ENCODE measurements at places on chromosomes 12 and 14.

GRCh38 chr12:108117163-108117849 is 11.8 kb upstream of the WSCD2 start:
- DNase-seq, result no peak

DNA sequence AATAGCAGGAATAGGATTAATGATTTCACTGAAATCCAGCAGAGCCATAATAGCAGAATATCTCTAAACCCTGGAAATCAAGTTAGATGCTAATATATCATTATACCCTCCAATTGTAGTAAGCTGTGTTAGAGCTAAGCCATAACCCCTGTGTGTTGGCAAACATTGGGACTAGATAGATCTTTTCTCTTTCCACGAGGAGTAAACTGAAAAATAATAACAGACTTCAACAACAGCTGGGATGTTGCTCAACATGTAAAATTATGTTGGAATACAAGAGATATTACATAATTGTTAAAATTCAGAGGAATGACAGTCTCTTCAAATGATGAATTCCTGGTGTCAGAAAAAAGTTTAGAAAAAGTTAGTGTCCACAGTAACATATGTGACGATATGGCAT is 383.8 kb downstream of the SNAPC1 start:
- DNase-seq, result no peak

DNA sequence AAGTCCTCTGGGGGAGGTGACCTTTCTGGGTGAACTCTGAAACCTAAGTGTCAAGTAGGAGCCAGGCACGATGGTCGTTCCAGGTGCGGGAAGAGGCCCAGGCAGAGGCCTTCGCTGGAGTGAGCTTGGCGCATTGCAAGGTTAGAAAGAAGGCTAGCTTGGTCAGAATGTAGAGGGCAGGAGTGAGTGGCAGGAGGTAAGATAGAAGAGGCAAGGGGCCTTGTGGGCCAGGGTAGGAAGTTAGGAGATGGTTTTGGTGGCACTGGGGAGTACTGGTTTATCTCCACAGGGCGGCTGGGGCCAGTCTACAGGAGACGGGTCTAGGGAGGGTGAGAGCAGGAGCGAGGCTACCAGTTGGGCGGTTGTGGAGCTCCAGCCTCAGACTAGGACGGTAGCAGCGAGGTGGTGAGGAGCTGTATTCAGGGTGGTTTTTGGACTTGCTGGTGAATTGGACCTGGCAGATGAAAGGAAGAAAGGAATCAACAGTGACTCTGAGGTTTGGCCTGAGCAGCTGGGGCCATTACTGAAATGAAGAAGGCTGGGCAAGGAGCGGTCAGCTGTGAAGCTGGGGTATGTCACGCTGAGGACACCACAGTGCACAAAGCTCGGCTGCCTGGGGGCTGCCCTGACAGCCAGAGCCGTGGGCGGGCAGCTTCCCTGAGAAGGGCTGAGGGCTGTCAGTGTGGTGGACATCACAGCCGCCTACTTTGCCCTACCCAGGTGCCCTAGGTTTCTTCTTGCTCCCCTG is 9.0 kb downstream of the MLXIP start:
- DNase-seq, result no peak

DNA sequence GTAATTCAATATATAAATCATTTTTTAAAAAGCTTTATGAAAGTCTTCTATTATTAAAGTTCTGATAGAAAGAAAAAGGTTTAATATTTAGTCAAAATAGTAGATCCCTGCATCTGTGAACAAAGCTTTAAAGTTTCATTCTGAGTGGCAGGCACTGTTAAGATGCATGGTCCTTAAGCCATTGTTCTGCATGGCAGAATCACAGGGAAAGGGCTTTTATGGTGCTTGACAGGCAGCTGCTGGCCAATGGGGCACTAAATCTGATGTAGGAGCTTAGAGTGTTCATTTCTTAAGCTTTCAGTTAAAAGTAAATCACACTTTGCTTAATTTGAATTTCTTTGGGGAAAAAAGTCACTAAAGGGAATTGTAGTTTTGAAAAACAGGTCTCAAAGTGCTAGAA is 148.2 kb downstream of the PLEKHA5 start:
- DNase-seq, result no peak

DNA sequence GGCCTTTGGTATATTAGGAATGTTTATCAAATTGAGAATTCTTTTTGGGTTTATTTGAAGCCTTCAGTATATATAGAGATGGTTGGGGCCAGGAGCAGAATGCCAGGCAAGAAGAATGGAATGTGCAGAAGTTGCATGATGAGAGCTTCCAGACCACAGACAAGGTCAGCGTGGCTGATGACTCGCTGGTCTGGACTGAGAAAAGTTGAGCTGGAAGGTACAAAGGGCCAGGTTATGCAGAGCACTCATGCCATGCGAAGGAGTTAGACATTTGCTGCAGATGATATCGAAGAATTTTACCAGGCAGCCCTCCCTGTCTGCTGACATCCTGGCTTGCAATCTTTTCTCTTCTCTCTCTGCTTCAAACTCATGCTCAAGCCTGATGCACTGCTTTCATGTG is 196.2 kb upstream of the ARHGAP5 start:
- no peak for DNase-seq

DNA sequence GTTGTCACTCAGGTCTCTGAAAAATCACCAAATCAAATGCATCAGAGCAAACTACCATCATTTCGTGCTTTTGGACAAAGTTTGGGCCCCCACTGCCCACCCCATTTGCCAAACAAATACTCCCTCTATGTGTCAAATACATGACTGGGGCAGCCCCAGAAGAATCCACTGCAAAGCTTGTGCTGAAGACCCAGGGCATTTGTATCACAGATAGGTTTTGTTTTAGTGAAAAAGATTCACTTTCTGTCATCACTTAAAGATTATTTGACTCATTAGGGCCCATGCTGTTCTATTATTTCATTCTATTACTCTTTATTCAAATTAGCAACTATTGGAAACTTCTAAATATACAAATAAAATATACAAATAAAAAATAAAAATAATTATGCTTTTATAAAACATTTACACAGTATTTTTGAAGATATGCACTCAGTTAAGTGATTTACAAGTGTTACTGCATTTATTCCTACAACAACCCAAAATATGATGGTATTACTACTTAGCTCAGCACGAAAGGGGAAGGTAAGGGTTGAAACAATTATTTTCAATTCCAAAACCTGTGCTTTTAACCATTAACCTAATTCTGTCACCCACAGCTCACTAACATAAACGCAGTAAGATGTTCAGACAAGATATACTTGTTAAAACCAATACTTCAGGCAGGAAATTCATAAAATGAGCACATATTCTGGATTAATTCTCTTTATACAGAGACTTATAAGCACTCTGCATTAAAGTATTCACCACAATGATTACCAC is 36.5 kb downstream of the LRIG3 start:
- DNase-seq, result no peak

GRCh38 chr12:123056053-123056452 is 75.6 kb downstream of the ARL6IP4 start:
- DNase-seq, result no peak

- DNase-seq, result no peak
Observed at GRCh38 chr14:101289230-101289690, 272.0 kb upstream of the DIO3 start.

DNA sequence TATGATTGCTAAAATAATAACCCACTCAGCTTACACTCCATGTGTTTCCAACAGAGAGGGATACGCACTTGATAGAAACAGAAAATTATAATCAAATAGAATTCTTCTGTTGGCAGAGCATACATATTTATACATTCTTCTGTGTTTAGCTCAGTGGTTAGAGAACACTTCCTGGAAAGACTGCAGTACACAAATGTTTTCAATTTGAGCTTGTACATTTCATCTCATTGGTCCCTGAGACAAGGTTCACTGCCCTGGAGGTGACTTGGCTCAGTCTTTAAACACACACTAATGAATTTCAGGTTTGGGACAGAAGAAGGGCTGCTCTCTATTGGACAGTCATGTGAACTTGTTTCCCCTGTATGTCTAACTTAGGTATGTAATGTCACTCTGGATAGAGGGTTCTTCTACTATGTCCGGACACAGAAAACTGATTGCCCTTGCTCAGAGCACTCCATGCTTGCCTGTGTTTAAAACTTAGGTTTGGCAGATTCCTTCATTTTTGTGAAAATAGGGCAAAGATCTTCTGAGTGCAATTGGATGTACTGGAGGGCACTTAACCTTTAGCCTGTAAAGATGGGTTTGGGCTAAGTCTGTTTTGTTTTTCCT is 22.9 kb downstream of the PROX2 start:
- DNase-seq, result no peak

DNA sequence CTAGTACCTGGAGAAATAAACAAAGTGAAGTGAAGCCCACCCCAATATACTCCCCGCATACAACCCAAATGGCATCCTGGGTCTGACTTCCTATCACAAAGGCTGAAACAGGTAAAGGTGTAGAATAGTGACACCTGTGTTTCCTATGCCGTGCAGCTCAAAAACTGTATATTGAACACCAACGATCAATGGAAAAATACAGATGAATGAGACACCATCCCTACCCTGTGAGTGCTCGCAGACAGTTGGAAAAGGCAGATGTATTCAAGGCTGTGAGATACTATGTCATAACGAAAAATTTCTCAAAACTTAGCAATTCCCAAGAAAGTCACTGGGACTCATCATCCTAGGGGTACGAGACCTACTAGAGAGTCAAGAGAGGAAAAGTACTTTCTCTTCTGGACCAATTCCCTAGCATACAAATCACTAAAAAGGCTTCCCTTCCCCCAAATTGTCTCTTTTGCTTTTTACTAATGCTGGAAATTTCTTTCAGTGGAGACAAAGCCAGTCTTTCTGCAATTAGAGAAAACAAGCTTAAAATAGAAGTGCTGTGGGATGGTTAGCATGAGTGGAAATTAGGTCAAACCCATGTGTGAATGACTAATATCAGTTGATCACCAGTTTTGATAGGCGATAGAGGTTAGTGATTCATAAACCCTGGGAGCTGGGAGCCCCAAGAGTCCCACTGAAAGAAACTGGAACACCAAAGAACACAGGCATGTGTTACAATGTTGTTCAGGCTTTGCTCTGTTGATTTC is 249.7 kb downstream of the SPTSSA start:
- no peak for DNase-seq

- no peak for DNase-seq
Observed at GRCh38 chr12:63752841-63753240, 26.9 kb upstream of the RXYLT1 start.

DNA sequence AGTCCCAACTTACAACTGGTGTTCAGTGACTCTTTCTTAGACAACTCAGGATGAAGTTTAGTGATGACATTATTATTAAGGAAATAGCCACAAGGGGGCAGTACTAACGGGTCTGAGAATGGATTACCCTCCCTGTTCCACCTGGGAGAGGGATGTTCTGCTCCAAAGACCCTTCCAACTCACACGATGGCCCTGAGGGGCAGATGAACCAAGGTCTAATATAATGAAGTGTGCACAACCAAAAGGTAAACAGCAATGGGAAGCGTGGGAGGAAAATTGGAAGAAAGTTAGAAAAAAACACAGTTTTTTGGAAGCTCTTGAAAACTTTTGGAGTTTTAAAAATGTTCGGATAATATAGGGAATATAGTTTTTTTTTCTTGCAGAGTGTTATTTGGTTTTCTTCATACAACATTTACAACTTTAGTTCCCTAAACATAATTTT is 24.0 kb downstream of the FGF6 start:
- DNase-seq, result no peak

- DNase-seq, result no peak
Observed at GRCh38 chr12:120267736-120268135, 2.2 kb upstream of the PXN start.

DNA sequence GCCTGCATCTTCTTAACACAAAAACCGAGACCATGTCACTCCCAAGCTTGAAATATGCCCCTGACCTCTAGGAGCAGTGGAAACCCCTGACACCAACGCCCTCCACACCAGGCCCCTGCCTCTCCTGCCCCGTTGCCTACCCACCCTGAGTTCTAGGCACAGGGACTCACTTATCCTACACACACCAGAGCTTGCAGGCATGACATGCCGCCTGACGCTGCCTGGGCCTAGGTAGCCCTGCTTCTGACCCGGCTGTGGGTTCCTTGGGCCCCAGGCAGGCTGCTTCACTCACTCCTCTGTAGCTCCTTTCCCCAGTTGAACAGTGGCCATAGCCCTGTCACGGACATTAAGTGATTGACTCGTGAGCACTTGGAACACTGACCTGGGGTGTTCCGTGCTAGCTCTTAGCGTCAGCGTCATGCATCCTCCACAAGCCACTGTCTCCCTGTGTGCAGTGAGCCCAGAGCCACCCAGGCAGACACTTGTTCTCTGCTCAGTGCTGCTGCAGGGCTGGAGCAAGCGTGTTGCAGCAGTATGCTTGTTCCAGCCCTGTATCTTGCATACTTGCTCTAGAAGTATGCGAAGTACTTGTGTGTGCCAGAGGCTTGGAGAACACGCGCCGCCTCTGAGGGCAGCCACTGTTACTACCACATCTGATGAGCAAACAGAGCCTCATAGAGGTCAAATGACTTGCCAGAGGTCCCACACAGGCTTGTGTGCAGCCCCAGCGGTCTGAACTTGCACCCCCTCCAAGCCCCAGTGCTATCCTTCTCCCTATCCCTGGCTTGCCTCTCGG is 15.6 kb downstream of the OTUB2 start:
- DNase-seq, result no peak

GRCh38 chr12:124094733-124095132 is 121.7 kb downstream of the ZNF664 start:
- DNase-seq, result no peak

GRCh38 chr12:130495156-130495555 is 157.5 kb downstream of the PIWIL1 start:
- DNase-seq, result no peak

DNA sequence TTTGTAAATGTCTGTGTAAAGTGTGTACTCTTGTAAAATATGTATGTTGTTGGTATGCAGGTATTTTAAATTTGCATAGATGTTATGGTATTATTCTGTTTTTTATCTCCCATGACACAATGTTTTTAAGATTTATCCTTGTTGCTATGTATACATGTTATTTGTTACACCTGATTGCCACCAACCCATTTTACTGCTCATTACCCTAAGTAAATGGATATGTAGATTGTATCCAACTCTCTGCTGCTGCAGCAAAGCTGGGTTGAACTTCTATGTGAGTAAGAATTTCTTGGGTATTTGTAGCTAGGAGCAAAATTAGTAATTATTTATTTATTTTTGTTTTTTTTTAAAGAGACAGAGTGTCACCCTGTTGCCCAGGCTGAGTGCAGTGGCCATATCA is 6.2 kb downstream of the APAF1 start:
- no peak for DNase-seq

DNA sequence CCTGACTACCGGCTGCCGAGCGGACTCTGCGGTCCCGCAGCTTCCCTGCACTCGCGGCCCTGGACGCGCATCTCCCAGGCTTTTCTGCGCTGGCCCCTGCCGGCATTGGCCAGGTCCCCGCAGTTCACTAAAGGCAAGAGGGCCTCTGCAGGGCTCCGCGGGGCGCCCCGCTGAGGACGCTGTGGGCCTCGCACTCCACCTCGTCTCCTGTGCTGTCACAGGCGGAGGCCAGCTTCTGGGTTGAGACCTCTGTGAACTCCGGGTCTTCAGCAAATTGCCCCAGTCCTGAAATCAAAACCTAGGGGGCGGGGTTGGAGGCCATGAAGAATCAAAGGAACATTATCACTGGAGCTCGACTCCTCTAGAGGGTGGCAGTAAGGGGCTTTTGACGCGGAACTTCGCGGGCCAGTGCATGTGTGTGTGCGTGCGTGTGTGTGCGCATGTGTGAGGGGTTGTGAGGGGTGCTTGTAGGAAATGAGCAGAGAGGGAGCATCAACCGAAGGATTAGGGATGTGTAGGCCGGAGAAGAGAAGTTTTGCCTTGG is 68.5 kb upstream of the CAPRIN2 start:
- DNase-seq, result no peak

- no peak for DNase-seq
Observed at GRCh38 chr14:95765051-95765450, 51.1 kb upstream of the TCL1A start.
